ENCODE measurements at places on chromosomes 1 and 21.

DNA sequence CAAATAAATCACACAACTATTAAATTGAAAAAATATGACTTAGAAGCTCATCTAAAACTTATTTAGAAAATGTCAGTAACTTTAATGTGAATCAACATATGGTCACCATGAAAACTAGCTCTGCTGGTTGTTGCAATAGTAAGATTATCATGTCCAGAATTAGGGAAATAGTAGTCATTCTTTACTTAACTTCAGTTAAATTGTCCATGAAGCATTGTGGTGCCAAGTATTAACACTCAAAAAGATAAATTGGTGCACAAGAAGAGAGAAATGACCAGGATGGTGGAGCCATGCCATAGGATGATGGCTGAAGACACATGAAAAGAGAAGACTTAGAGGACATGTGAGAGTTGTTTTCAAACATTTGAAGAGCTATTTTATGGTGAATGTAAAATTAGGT is 130.2 kb upstream of the PTGFR start:
- DNase-seq, result no peak

DNA sequence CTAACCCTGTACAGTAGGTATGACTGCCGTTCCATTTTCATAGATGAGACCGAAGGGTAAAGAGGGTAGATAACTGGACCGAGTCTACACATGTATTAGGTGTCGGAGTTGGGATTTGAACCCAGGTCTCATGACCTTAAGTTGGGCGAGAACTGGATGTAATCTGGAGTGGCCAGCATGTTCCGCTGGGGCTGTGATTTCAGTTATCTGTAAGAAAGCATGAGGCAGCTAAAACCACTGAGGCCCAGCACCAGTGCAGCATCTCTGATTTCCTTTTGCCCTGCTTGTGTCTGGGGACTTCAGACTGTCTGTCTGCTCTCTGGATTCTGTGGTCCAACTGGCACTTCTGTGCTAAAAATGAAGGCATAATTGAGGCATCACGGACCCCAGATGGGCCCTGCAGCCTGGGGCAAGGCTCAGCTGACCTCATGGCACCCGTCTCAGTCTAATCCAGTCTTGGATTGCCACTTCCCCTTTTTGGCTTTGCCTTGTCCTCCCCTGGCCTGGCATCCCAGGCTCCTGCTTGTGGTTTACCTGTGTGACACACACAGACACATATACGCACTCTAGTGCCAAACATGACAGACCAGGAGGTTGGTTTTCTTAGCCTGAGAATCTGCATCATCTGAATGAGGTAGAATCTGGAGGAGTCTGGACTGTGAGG is 180.2 kb downstream of the KIF26B start:
- DNase-seq, result no peak

DNA sequence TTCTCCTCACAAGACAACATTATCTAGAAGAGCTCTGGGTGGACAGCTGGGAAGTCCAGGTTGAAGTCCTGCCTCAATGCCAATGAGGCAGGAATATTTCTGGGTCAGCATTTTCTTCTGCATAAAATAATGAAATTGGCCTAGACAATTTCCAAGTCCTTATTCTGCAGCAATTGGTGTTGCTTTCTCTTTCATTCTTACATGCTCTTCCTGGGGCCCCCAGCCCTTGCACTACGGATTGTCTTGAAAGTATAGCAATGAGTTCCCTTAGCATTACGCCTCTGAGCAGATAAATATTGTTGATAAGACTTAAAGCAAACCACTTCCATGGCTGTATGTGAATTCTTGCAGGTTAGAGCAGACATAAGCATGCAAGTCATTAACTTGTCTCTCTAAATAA is 188.5 kb downstream of the TGFBR3 start:
- DNase-seq, result no peak

- no peak for DNase-seq
These were observed 210.9 kb downstream of the TRABD2B start for GRCh38 chr1:47786316-47786715.

GRCh38 chr1:26851106-26851684 is 11.8 kb upstream of the SFN start:
- DNase-seq, result no peak

GRCh38 chr1:153798468-153798780 is 23.2 kb downstream of the SLC27A3 start:
- no peak for DNase-seq

GRCh38 chr1:155859881-155860871 is 809 bp downstream of the SYT11 start:
- DNase-seq, result peak; percentile 96

DNA sequence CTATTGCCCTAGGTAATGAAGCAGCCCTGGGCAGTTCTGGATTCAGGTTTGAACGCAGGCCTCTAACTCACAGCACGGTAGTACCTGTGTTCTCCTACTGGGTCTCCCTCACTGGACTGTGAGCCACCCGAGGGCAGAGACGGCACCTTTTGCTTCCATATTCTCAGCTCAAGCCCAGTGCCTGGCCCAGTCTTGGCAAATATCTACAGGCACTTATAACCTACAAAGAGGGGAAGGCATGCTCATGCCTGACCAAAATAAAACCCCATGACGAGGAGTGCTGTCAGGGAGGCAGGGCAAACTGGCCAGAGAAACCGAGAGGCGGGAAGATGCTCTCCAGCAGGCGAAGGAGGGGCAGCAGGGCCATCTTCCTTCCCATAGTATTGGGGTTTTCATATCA is 91.1 kb downstream of the DDX20 start:
- DNase-seq, result no peak

- DNase-seq, result no peak
These were observed 12.6 kb upstream of the CD34 start for GRCh38 chr1:207923561-207923960.

- DNase-seq, result peak; percentile 53
These were observed 61.7 kb upstream of the USP24 start for GRCh38 chr1:55276671-55277376.

DNA sequence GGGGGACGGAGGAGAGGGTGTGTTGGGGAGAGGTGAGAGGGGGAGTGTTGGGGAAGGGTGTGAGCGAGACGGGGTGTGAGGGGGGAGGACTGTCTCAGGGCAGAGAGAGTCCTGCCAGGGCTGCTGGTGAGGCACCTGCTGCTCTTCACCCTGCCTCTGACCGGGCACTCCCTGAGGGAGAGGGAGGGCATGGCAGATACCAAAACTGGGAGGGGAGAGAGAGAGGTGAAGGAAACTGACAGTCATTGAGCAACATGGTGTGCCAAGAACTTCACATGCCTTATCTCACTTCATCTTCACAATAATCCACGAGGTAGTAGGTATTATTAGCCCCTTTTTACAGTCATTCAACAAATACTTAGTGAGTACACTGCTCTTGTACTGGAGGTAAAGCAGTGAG is 61.3 kb upstream of the ARTN start:
- DNase-seq, result no peak

- no peak for DNase-seq
These were observed 898 bp downstream of the C1orf174 start for GRCh38 chr1:3898994-3899753.

DNA sequence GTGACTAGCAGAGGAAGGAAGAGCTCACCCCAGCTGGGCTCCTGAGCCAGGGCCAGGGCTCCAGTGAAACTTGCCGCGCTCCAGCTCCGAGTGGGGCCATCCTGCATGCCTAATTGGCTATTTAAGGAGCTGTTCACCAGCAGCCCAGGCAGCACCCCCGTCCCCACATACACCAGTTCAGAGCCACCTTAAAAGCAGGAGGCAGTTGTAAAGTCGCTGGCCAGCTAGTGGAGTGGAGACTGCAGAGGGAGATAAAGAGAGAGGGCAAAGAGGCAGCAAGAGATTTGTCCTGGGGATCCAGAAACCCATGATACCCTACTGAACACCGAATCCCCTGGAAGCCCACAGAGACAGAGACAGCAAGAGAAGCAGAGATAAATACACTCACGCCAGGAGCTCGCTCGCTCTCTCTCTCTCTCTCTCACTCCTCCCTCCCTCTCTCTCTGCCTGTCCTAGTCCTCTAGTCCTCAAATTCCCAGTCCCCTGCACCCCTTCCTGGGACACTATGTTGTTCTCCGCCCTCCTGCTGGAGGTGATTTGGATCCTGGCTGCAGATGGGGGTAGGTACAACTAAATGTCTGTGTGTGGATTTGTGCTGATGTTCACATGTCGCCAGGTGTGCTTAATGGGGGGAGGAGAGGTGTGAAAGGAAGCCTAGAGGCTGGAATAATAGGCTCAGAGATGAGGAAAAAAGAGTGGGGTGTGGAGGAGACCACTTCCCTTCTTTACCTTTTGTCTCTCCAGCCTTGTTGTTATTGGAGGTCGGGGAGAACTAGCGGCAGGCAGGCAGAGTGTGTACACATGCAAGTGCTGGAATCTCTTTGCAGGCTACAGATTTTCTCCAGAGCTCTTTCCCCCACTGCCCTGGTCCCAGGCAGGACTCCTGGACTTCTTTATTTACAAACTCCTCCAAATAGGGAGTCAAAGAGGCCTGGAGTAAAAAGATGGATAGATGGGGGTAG is at the start of gene CA14:
Gene CA14, plus strand, starts transcription at position 151 of the 962 bp plus-strand sequence. Its CDS starts 355 bp downstream, at position 506.
- no peak for DNase-seq

DNA sequence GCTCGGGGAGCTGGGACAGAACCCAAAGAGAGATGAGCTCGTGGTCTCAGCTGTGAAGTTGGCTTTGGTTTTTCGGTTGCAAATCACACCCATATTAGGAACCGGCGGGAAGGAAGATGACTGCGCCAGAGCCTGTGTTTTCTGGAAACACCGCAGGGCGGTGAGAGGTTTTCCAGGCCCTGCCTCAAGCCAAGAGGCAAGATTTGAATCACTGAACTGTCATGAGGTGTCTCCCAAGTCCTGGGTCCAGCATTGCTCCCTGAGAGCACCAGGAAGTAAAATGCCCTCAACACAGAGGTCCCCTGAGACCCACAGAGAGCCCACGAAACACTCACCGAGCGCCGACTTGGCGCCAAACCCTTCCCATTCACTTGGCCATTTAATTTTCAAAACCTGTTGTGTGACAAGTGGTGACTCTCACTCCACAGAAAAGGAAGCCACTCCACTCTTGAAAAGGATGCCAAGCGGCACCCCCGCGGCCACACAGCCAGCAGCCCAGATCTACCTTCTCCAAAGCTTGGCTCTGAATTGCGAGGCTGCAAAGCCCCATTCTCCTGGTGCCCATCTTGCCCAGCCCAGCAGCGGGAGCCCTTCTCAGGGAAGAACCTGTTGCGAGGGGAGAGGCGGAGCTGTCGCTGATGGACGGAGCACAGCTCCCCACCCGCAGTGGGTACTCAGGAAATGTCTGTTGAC is 99.0 kb upstream of the RUNX3 start:
- DNase-seq, result peak; percentile 54

GRCh38 chr1:231656741-231657140 is 30.2 kb downstream of the DISC1 start:
- DNase-seq, result no peak

DNA sequence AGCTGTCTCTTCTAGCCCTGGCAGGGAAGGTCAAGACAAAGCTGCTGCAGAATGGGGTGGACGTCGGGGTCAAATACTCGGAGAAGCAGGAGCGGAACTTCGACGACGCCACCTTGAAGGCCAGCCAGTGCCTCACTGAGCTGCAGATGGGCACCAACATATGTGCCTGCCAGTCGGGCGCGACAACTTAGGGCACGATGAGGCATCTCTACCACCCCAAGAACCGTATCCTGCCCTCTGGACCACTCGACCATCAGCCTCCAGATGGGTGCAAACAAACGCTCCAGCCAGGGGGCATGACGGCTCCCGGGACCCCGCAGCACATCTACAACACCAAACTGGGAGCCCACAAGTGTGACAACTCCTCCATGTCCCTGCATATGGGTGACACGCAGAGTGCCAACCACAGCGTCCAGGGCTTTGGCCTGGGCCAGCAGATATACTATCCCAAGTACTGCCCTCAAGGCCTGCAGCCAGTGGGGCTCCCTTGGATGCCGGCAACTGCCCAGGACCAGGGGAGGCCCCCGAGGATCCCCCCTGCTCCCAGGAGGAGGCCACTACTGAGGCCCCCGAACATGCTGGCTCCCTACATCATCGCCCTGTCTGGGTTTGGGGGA is 42.5 kb upstream of the POGK start:
- DNase-seq, result no peak

- peak; percentile 31 for DNase-seq
These were observed 1.2 kb downstream of the HHIPL2 start for GRCh38 chr1:222546548-222547259.

- peak; percentile 94 for DNase-seq
These were observed 10.0 kb downstream of the MKNK1 start for GRCh38 chr1:46594063-46594462.

GRCh38 chr1:151832318-151832980 is 847 bp upstream of the RORC start:
- DNase-seq, result no peak

DNA sequence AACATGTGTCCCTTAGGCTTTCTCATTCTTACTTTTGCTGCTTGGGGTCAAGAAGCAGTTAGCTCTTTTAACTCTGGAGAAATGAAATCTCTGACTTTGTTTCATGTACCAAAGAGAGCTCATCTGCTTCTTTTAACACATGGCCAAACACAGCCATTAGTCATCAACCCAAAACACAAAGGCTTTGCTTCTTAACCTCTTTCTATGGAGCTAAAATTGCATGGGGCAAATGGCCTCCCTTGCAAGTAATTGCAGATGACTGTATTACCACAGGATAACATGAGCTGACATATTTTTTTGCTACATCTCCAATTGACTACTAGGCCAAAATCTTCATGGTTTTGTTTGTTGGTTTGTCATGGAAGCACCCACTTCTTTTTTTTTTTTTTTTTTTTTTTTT is 300.9 kb downstream of the BRINP3 start:
- DNase-seq, result no peak

GRCh38 chr21:34807881-34808568 is 139.2 kb downstream of the CLIC6 start:
- DNase-seq, result peak; percentile 90

DNA sequence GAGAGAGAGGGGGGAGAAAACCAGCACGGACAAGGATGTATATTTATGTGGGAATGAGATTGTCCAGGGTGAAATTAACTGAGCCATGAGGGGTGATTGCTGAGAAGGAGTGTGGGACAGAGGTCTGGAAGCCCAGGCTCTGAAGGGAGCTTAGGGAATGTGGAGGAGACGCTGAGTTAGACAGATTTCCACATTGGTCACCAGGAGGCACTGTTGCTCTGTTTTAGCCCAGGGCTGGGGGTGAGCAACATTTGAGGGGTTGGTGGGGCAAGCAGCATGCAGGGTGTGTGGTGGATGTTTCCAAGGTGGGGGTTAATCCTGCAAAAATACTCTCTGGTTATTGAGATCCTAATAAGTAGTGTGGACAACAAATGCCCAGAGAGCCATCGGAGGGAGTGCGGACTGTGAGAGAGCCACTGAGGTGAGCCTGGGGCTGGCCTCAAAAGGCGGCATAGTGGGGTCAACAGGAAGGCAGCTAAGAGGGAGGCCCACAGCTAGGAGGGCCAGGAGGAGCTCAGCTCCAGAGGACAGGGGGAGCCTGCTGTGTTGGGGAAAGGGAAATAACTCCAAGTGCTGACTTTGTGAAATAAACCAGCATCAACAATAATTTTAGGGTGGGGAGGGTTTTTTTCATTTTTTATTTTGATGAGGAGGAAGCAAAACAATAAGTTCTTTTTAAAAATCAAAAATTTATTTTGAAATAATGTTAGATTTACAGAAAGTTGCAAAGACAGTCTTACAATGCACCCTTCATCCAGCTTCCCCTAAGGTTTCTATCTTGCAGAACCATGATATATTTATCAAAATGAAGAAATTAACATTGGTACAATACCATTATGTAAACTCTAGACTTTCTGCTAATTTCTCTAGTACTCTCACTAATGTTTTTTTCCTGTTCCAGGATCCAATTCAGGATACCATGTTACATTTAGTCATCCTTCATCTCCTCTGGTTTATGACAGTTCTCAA is 82.8 kb upstream of the CD34 start:
- DNase-seq, result no peak

Measured in suppressor macrophage treated with lipopolysaccharide for 1 hour (primary cell).